ENCODE measurements at places on chromosomes 13 and 19.

DNA sequence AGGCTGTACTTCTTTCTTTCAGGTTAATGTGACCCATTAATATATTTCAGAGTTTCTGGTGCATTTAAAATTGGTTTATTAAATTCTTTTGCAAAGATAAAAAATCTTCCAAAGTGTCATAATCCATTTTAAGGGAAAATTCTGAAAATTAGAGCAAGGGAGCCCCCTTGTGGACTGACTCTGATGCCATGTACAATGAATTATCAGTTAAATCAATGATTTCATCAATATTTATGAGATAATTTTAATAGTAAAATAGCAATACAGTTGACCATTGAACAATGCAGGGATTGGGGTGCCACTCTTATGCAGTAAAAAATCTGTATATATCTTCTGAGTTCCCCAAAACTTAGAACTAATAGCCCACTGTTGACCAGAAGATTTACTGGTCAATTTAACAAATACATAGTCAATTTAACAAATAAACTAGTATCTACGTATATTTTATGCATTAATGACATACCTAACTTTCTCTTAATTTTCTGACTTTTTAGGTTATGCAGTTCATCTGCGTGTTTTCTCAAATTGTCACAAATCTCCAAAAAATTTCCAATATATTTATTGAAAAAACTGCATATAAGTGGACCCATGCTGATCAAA is 479.1 kb upstream of the MIR17HG start:
- DNase-seq: no peak

- peak; percentile 67 for DNase-seq
Observed at GRCh38 chr13:112443995-112444311, 67.8 kb downstream of the SPACA7 start.

DNA sequence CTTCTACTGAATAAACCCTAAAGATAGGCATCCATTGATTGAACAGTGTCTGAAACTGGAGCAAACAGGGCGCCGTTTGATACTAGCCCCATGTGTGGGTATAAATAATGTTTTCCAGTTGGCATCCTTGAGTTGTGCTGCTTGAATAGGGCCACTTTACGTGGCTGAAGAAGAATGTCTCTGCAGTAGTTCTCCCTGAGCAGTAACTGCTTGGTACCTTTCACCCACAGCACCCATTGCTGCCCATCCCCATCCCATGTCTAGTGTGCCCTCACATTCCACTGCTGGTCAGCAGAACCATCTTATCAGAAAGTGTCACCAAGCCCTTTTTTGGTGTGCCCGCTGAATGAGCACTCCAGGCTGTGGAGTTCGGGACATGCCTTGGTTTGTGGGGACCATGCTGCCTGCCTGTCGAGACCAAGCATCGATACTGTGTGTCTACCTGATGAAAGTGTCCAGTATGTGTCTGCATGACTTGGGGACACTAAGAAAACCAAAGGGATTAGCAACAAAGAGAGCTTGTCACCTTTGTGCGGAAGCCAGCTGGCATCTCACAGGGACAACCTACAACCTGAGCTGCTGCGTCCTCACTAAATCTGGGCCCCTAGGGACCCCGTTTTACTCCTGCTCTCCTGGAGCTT is 162.0 kb downstream of the TM9SF2 start:
- DNase-seq: no peak

GRCh38 chr13:26424181-26424580 is 133.3 kb upstream of the WASF3 start:
- no peak for DNase-seq

DNA sequence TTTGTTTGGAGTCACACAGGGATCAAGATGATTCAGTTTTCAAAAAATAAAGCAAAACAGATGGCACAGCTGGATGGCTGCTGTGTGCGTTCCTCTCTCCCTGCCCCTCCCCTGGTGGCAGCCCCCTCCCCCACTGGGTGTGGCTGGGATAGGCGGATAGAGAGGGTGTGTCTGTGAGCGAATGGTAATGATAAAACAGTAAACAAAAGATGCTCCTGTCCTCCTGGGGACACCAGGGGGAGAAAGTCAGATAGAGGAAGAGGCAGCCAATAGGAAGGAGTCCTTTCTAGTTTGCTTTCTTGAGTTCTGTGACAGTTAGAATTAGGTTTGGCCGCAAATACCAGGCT is 6.5 kb downstream of the TMEM255B start:
- DNase-seq: no peak

GRCh38 chr13:28820099-28821051 is at the start of gene MTUS2:
MTUS2 (plus strand) TSS chr13:28820339.
- DNase-seq: peak; percentile 17

DNA sequence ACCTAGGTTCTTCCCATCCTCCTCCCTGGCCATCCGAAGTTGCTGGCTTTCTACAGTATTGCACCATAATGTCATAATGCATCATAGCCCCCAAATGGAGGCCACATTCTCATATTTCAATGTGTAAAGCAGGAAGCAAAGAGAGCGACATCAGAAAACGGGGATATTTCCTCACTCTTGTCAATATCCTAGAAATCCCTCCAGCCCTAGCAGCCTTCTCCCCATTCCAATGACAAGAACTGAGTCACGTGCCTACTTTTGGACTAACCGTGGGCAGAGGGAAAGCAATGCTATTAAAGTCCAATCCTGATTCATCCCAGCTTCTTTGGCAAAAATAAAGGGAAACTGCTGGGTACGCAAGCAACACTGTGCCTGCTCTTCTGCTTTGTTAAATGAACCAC is 4.3 kb upstream of the RAP2A start:
- DNase-seq: no peak

DNA sequence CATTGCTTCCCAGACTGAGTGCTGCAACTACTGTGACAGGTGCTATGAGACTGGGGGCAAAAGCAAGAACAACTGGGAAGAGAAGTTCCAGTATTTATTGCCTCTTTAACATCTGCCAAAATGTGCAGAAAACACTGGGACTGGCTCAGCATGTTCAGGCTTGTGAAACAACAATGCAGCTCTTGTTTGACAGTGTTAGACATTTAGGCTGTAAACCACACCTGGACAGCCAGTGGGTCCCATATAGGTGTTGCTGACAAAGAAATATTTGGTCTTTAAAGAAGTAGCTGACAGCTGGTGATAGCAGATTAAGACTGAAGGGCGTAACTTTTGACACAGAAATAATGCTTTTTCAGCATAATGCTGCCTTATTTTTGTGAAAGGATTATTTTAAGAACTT is 88.1 kb downstream of the STOML3 start:
- DNase-seq: no peak

GRCh38 chr19:45443462-45444317 is 20.0 kb upstream of the ERCC1 start:
- peak; percentile 55 for DNase-seq

DNA sequence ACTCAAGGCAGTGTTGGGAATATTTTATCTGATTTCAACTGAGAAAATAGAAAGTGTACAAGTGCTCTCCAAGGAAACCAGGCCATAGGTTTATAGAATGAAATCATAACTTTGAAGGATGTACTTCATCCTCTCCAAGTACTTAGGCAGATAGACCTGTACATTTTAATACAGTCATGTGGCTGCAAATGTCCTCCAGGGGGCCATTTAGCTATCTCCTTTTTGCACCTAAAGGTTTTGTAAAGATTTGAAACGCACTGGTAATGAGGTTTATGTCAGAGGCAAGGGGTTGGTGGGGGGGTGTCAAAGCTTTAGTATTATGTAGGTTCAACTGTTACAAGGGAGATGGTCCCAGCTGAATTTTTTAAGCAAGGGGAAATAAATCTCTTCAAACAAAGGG is 364.4 kb downstream of the DCT start:
- no peak for DNase-seq

DNA sequence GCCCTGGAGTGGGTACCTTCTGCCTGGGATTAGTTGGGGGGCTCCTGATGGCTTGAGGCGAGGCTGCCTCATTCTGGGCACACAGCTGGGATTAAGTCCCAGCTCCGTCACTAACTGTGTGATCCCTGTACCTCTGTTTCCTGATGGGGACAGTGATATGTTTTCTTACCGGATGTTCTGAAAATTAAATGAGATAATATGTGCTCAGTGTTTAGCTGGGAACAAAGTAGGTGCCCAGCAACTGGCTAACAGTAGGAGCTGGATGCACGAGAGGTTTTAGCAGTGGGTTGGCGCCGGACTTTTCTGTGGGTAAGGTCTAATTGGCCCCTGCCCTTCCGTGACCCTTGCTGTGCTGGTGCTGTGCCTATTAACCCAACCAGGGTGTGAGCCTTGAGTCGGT is 203.4 kb downstream of the URI1 start:
- no peak for DNase-seq

DNA sequence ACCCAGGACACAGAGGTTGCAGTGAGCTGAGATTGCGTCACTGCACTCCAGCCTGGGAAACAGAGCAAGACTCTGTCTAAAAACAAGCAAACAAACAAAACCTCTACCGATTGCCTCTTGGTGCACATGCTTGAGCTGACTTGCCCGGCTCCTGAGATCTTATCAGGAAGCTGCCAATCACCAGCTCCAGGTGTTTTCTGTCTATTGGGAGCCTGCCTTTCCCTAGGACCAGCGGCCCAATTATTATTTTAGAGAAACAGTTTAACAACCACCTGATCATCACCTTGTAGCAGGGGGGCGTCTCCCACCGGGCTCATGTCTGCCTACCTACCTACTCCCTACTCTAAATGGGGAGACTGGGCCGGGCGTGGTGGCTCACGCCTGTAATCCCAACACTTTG is 10.8 kb downstream of the CLEC4M start:
- DNase-seq: no peak

DNA sequence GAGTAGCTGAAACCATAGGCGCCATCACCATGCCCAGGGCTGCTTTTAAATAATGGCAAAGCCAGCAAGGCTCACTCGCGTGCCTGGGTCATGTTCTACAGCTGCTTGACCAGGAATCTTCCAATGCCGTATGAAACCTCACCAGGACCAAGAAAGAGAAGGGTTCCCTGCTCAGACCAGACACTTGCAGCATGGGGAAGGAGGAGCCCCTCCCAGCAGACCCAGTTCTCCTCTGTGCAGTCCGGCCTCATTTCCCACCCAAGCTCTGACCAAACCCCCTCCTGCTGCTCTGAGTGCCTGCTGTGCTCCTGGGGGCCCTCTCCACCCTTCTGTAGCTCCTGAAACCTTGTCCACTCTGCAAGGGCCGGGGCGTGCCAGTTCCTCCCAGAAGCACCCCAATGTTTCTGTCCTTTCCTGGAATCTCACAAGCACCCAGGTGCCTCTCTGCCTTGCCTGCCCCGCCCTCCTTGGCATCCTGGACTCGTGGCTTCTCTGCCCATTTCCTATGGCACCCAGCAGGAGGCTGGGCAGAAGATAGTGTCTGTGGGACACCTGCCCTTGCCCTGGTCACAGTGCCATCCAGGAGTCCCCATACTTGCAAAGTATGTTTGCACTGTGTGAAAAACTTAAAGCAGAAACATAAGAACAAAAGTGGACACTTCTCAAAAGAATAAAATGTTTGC is 6.8 kb upstream of the SLC7A9 start:
- no peak for DNase-seq

DNA sequence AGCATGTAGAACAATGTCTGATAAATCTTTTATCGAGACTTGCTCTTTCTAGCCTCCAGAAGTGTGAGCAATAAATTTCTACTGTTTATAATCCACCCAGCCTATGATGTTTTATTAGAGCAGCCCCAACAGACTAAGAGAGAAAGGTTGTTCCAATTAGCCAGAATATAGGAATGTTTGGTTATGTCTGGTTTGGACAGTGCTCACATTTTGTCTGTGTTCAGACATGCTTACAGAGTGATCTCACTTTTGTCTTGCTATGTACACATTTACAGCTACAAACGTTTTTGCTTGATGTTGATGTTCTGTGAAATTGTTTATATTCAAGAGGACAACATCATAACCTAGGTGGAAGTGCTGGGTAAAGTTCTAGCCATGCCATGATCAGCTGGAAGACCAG is 18.0 kb upstream of the EVI5L start:
- DNase-seq: no peak

- no peak for DNase-seq
Observed at GRCh38 chr13:71067165-71067815, 799.7 kb downstream of the DACH1 start.

GRCh38 chr19:54448040-54448773 is 792 bp upstream of the LENG8 start:
- no peak for DNase-seq

DNA sequence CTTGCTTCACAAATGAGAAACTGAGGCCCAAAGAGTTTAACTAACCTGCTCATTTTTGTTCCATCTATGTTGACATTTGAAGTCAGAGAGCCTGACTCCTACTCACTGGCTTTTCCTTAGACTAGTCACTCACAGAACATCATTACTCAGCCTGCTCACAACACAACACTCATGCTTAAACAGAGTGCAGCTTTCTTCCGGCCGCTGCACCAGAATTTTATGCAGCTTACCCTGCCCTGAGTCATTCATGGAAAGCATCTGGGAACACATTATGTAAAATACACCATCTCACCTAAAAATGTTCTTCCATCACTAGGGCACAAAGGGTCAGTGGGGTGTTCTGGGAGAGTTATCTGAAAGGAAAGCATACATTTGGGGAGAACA is 303.4 kb downstream of the SPRY2 start:
- DNase-seq: no peak

GRCh38 chr19:14059652-14060155 is 2.2 kb downstream of the PALM3 start:
- no peak for DNase-seq

DNA sequence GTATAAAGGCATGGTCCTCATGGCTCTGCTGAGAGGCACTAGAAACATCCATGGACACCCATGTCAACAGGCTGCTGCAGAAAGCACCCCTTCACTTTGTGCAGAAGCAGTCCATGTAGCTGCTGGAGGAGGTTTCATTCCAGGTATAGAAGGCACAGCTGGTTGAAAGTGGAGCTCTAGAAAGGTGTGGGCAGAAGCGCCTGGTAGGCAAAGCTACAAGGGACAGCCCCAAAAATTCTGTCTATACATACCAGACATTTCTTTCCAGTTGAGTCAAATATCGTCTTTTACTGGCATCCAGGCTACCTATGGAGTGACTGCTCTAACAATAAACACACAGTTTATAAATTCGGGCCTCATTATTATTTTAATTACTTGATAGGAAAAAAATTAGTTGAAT is 129.3 kb downstream of the ENOX1 start:
- no peak for DNase-seq

GRCh38 chr19:3360421-3361383 is 5.7 kb upstream of the NFIC start:
- peak; percentile 71 for DNase-seq

DNA sequence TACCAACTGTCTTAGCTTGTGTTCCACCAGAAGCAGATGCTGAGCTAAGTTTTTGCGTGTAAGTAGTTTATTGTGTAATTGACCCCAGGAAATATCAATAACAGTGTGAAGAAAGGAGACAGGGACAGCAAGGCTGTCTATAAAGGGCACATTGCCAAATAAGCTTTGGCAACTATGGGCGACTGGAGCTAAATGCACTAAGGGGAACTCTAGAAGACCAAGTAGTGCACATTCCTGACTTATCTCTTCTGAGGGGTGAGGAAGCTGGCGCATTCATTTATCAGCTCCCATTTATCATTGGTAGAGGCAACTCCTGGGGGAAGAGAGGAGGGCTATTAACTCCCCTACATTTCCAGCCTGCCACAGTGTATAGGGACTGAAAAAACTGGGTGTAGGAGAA is 135.0 kb downstream of the DLEU7 start:
- DNase-seq: no peak

All from stimulated activated naive CD8-positive, alpha-beta T cell treated with anti-CD3 and anti-CD28 coated beads, Interleukin-15, amount 100 ng/mL, for 72 hours (primary cell).